ENCODE measurements at places on chromosomes 13 and 19. TPM values are rescaled to one million over a fixed set of nuclear protein-coding genes. Genes with fewer than 3 reads are reported as not detected.

The OR7D2 gene
- total RNA-seq = 0.15 TPM

The ZNF790 gene
- 14.7 TPM for total RNA-seq

The DIAPH3 gene
- total RNA-seq = 2.6 TPM

The NLRP11 gene
- not detected for total RNA-seq

The GMIP gene
- 15.1 TPM for total RNA-seq

The GPC6 gene
- 31.4 TPM for total RNA-seq

The AKT2 gene
- total RNA-seq = 193 TPM

The IGSF23 gene
- not detected for total RNA-seq

The CFAP97D2 gene
- total RNA-seq = not detected

GRCh38 chr19:51359294-51359693 is 6.9 kb downstream of the ETFB start:
- H3K36me3 ChIP-seq = no peaks in the 10 kb centered on the region
- peaks cover 2% of the 10 kb centered on the region for H3K4me1 ChIP-seq
- H3K27me3 ChIP-seq = no peaks in the 10 kb centered on the region
- no peak overlapping the region for H3K27ac ChIP-seq

- H3K4me3 ChIP-seq = no peak overlapping the region
- no peak overlapping the region for H3K27ac ChIP-seq
- H3K27me3 ChIP-seq = peaks cover 55% of the 10 kb centered on the region
- H3K4me1 ChIP-seq = no peaks in the 10 kb centered on the region
- DNase-seq = peak; percentile 15
Observed at GRCh38 chr19:40217027-40217810, 965 bp downstream of the TTC9B start.

- H3K4me3 ChIP-seq = no peak overlapping the region
- no peak for DNase-seq
Observed at GRCh38 chr13:50222569-50223332, 207.5 kb downstream of the KCNRG start.

GRCh38 chr19:29934257-29934656 is 7.8 kb upstream of the URI1 start:
- DNase-seq = no peak
- no peak overlapping the region for H3K27ac ChIP-seq

GRCh38 chr19:32542477-32543108 is 38.4 kb upstream of the PDCD5 start:
- no peak overlapping the region for H3K27ac ChIP-seq
- no peak overlapping the region for H3K4me3 ChIP-seq
- no peaks in the 10 kb centered on the region for H3K36me3 ChIP-seq

- H3K36me3 ChIP-seq = no peaks in the 10 kb centered on the region
- DNase-seq = no peak
- H3K27ac ChIP-seq = peak overlapping the region; percentile 6
Observed at GRCh38 chr13:103810026-103810425, 743.8 kb upstream of the SLC10A2 start.

GRCh38 chr19:14492756-14493337 is 3.1 kb downstream of the GIPC1 start:
- no peak for DNase-seq
- no peaks in the 10 kb centered on the region for H3K4me1 ChIP-seq
- no peak overlapping the region for H3K4me3 ChIP-seq
- no peak overlapping the region for H3K27ac ChIP-seq

DNA sequence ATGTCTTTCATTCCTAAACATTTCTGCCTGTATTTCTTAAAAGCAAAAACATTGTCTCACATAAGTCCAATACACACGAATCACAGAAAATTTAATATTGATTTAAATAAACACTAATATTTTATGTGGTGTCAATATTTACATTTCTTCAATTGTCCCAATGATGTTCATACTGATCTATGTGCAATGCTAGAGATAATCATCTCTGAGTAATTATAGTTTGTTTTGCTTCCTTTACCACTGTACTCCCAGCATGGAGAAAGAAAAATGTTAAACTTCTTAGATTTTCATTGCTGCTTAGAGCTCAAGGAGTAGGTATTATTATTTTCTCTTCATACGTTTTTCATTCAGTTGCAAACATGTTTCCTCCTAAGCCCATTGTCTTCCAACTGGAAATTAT is 434.2 kb upstream of the PRR20A start:
- H3K27ac ChIP-seq = no peak overlapping the region
- H3K4me1 ChIP-seq = no peaks in the 10 kb centered on the region
- no peaks in the 10 kb centered on the region for H3K36me3 ChIP-seq
- H3K4me3 ChIP-seq = no peak overlapping the region
- H3K27me3 ChIP-seq = no peaks in the 10 kb centered on the region

GRCh38 chr13:23292586-23292985 is 111.8 kb downstream of the SGCG start:
- no peak overlapping the region for H3K4me3 ChIP-seq
- H3K27me3 ChIP-seq = no peaks in the 10 kb centered on the region
- no peaks in the 10 kb centered on the region for H3K4me1 ChIP-seq
- DNase-seq = no peak

GRCh38 chr13:27083183-27083582 is 88.4 kb downstream of the USP12 start:
- no peaks in the 10 kb centered on the region for H3K27me3 ChIP-seq
- DNase-seq = no peak
- H3K36me3 ChIP-seq = peaks cover 15% of the 10 kb centered on the region
- no peak overlapping the region for H3K4me3 ChIP-seq
- H3K4me1 ChIP-seq = peaks cover 6% of the 10 kb centered on the region

- no peak overlapping the region for H3K27ac ChIP-seq
- H3K4me1 ChIP-seq = no peaks in the 10 kb centered on the region
- no peak overlapping the region for H3K4me3 ChIP-seq
- no peaks in the 10 kb centered on the region for H3K36me3 ChIP-seq
Observed at GRCh38 chr13:97555034-97555433, 121.1 kb downstream of the RAP2A start.

DNA sequence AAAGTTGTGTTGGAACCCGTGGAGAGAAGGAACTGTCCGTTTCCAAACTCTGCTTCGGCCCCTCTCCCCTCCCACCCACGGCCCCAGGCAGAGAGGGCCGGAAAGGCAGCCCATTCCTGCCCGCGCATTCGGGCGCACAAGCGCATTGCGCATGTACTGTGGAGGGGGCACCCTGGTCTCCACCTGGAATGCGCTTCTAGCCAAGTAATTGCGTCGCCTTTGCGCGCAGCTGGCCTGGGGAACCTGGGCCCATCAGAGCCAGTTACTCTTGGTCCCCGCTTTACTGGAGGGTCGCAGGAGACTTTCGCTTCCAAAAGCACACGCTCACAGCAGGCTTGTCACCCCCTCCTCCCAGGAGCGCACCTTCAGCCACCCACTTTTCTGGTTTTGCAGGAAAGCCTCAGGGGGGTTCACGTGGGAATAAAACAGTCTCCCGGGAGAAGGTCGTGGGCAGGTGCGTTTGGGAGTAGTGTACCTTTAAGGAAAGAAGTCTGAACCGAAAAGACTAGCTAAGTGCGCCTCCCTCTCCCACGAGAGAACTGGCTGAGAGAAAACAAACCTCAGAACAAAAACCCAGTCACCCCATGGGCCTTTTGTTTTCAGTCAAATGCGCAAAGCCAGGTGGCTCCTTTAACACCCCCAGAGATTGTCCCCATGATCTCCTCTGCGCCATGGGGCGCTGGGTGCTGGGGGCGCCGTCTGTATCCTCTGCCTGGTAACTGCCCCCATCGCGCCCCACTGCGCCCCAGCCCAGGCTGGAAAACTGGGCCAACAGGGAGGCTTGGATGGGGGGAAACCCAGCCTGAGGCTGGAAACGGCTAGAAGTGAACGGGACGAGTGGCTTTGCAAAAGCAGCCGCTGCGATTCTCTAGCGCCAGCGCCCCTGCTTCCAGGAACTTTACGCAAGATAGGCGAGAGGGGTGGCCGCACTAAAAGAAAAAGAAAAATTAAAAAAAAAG is 28.5 kb downstream of the GSX1 start:
- peaks cover 100% of the 10 kb centered on the region for H3K27me3 ChIP-seq
- no peak overlapping the region for H3K4me3 ChIP-seq
- H3K36me3 ChIP-seq = no peaks in the 10 kb centered on the region
- no peak for DNase-seq
- H3K27ac ChIP-seq = no peak overlapping the region
- no peaks in the 10 kb centered on the region for H3K4me1 ChIP-seq

- peak within 1 kb of the TSS; percentile 89 for H3K4me3 ChIP-seq
- H3K4me1 ChIP-seq = peaks cover 23% of the 10 kb centered on the region
- DNase-seq = peak; percentile 99
- H3K27ac ChIP-seq = peak within 1 kb of the TSS; percentile 99
Observed at GRCh38 chr19:3970808-3971598, at the start of gene DAPK3. TSS of gene DAPK3 (minus strand) at chr19:3971099. CDS start at chr19:3969735, 1,364 bp downstream.

GRCh38 chr13:32902874-32903273 is 113.3 kb upstream of the KL start:
- no peaks in the 10 kb centered on the region for H3K4me1 ChIP-seq
- H3K27me3 ChIP-seq = no peaks in the 10 kb centered on the region
- no peak overlapping the region for H3K4me3 ChIP-seq
- no peak for DNase-seq
- H3K27ac ChIP-seq = no peak overlapping the region
- H3K36me3 ChIP-seq = no peaks in the 10 kb centered on the region

DNA sequence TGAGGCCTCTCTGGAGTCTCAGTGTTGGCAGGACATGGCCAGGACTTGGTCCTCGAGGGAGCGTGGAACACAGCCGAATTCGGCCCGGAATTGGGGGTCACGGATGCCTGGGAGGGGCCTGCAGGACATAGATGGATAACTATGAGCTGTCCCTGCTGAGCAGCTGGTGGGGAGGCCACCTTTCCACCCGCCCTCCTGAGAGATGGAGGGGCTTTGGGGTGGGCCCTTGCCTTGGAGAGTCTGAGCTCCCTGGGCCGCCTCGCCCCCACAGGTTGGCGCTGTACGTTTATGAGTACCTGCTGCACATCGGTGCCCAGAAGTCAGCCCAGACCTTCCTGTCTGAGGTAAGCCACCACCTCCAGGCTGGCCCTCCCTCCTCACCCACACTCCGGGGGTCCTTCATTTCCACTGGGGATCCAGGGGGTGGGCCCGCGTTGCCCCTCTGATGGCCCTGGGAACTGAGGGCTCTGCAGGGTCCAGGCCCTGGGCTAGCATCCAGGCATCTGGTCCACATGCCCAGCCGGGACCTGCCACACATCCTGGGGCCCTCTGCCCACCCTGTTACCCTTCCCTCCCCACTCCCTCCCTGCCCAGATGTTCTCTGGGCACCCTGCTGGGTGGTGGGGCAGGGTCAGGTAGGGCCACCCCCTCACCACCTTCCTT is 8.0 kb downstream of the SSBP4 start:
- H3K36me3 ChIP-seq = no peaks in the 10 kb centered on the region
- H3K27ac ChIP-seq = no peak overlapping the region
- no peak overlapping the region for H3K4me3 ChIP-seq
- no peaks in the 10 kb centered on the region for H3K27me3 ChIP-seq

GRCh38 chr13:67052550-67053490 is 177.3 kb downstream of the PCDH9 start:
- no peaks in the 10 kb centered on the region for H3K27me3 ChIP-seq
- no peak overlapping the region for H3K4me3 ChIP-seq
- DNase-seq = no peak
- no peaks in the 10 kb centered on the region for H3K36me3 ChIP-seq
- H3K4me1 ChIP-seq = no peaks in the 10 kb centered on the region
- no peak overlapping the region for H3K27ac ChIP-seq

DNA sequence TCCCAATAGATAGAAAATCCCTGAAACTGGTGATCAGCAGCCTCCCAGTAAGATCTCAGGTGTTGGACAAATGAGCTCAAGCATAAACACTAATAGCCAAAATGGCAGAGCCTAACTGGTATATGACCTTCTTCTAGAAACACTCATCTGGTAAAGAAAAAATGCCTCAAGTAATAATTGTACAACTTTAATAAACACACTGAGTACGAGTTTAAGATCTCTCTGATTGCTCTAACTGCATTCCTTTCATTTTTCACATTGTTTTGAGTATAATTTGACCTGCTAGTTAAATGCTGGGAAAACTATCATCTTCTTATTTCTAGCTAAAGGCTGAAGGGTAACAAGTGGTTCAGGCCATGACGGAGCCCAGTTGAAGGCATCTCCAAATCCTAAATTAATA is 2009.5 kb upstream of the PCDH20 start:
- H3K36me3 ChIP-seq = no peaks in the 10 kb centered on the region
- H3K27me3 ChIP-seq = no peaks in the 10 kb centered on the region
- H3K27ac ChIP-seq = no peak overlapping the region
- no peak overlapping the region for H3K4me3 ChIP-seq

- H3K36me3 ChIP-seq = peaks cover 2% of the 10 kb centered on the region
- H3K27ac ChIP-seq = no peak overlapping the region
- no peaks in the 10 kb centered on the region for H3K27me3 ChIP-seq
- H3K4me1 ChIP-seq = no peaks in the 10 kb centered on the region
Observed at GRCh38 chr13:113978741-113979481, 5.0 kb upstream of the C13orf46 start.

DNA sequence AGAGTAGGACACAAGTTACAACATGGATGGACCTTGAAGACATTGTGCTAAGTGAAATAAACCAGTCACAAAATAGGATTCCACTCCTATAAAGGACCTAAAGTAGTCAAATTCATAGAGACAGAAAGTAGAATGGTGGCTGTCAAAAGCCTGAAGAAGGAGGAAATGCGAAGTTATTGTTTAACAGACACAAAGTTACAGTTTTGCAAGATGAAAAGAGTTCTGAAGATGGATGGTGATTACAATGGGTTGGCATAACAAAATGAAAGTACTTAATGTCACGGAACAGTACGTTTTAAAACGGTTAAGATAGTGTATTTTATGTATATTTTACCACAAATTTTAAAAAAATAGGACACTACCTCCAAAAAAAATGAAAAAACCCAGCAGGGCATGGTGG is 34.8 kb downstream of the FOXO1 start:
- no peaks in the 10 kb centered on the region for H3K4me1 ChIP-seq
- H3K27me3 ChIP-seq = no peaks in the 10 kb centered on the region
- no peak overlapping the region for H3K4me3 ChIP-seq
- H3K27ac ChIP-seq = no peak overlapping the region

GRCh38 chr19:43437712-43438111 is 23.0 kb downstream of the TEX101 start:
- no peaks in the 10 kb centered on the region for H3K4me1 ChIP-seq
- no peak overlapping the region for H3K27ac ChIP-seq
- H3K27me3 ChIP-seq = peaks cover 2% of the 10 kb centered on the region
- H3K4me3 ChIP-seq = no peak overlapping the region
- no peaks in the 10 kb centered on the region for H3K36me3 ChIP-seq

DNA sequence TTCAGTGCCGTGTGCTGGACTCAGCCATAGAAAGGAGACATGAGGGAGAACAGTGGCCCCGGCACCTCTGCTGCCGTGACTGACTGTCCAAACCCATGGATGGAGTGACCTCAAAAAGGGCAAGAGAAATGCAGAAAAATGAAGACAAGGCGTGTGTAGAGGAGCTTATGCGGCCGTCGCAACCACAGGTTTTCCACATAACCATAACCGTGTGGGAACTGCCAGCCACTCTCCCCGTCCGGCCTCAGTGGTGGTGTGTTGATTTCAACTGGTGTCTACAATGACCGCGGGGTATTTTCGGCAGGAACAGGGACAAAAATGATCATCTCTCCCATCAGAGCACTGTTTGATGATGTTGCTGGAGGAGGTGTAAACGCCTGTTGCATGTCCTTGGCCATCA is 42.9 kb upstream of the F7 start:
- DNase-seq = no peak
- no peaks in the 10 kb centered on the region for H3K36me3 ChIP-seq
- no peaks in the 10 kb centered on the region for H3K4me1 ChIP-seq

GRCh38 chr13:86464193-86464592 is 665.0 kb upstream of the SLITRK6 start:
- no peak overlapping the region for H3K27ac ChIP-seq
- no peak overlapping the region for H3K4me3 ChIP-seq
- H3K36me3 ChIP-seq = no peaks in the 10 kb centered on the region
- no peaks in the 10 kb centered on the region for H3K27me3 ChIP-seq
- no peak for DNase-seq
